Nasal cavity respiratory epithelium epithelial cell of viscerocranial mucosa (primary cell): ENCODE measurements at places on chromosomes 3 and 15. TPM values are rescaled to one million over a fixed set of nuclear protein-coding genes. Genes with fewer than 3 reads are reported as not detected.

Gene CP
- total RNA-seq: 9.7 TPM in 1 of 2 replicates, not detected in the other

Gene SLCO3A1
- 5.1 and 8.8 TPM in 2 replicates for total RNA-seq

Gene NR2E3
- total RNA-seq: 0.14 and 0.34 TPM in 2 replicates

Gene TWF2
- 37.3 and 51.0 TPM in 2 replicates for total RNA-seq

Gene PYGO1
- total RNA-seq: 0.34 and 2.8 TPM in 2 replicates

Gene PPM1M
- 2.7 and 8.1 TPM in 2 replicates for total RNA-seq

Gene RFX7
- 3.8 and 12.0 TPM in 2 replicates for total RNA-seq

Gene C3orf85
- not detected in 2 replicates for total RNA-seq

Gene CFAP20DC
- 9.4 and 10.9 TPM in 2 replicates for total RNA-seq

Gene TP63
- total RNA-seq: 173 and 254 TPM in 2 replicates

Gene DNAH12
- under 0.01 and 0.21 TPM in 2 replicates for total RNA-seq

Gene FETUB
- total RNA-seq: not detected in 2 replicates

Gene PIK3CA
- total RNA-seq: 18.5 and 28.9 TPM in 2 replicates

Gene MEIS2
- 14.7 and 15.9 TPM in 2 replicates for total RNA-seq

Gene SV2B
- 0.50 and 0.68 TPM in 2 replicates for total RNA-seq
